Lung (tissue), 17 donors: ENCODE measurements at places on chromosomes 4 and X. TPM values are rescaled to one million over a fixed set of nuclear protein-coding genes. Genes with fewer than 3 reads are reported as not detected.

Gene ARHGAP36
- total RNA-seq: not detected

GRCh38 chrX:66863721-66864120 is 224.8 kb upstream of the EDA2R start:
- H3K4me1 ChIP-seq: no peaks in the 10 kb centered on the region
- H3K4me3 ChIP-seq: no peak overlapping the region
- no peak overlapping the region for H3K27ac ChIP-seq
- no peaks in the 10 kb centered on the region for H3K27me3 ChIP-seq
- no peaks in the 10 kb centered on the region for H3K36me3 ChIP-seq

Gene MAGEA4
- not detected for total RNA-seq

Gene USP17L21
- not detected for total RNA-seq

DNA sequence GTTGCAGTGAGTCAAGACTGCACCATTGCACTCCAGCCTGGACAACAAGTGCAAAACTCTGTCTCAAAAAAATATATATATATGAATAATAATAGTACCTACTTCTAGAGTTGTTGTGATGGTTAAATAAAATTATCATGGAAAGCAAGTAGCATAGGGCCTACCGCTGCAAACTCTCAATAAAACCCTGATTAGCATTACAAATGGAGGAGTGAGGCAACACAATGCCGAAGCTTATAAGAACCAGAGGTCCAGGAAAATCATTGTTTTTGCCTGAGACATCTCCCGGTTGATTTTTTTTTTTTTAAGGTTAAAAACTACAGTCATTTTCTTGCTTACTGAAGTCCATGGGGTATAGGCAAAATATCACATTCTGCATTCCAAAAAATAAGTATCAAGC is 185.0 kb upstream of the GALNT7 start:
- H3K4me1 ChIP-seq: no peaks in the 10 kb centered on the region
- H3K4me3 ChIP-seq: no peak overlapping the region
- H3K27me3 ChIP-seq: no peaks in the 10 kb centered on the region
- no peak for DNase-seq

GRCh38 chr4:100461807-100462605 is 55.8 kb downstream of the EMCN start:
- no peak overlapping the region for H3K27ac ChIP-seq
- H3K4me3 ChIP-seq: no peak overlapping the region
- H3K36me3 ChIP-seq: no peaks in the 10 kb centered on the region
- H3K27me3 ChIP-seq: no peaks in the 10 kb centered on the region
- H3K4me1 ChIP-seq: no peaks in the 10 kb centered on the region

Gene PRDM5
- 15.1 TPM for total RNA-seq

DNA sequence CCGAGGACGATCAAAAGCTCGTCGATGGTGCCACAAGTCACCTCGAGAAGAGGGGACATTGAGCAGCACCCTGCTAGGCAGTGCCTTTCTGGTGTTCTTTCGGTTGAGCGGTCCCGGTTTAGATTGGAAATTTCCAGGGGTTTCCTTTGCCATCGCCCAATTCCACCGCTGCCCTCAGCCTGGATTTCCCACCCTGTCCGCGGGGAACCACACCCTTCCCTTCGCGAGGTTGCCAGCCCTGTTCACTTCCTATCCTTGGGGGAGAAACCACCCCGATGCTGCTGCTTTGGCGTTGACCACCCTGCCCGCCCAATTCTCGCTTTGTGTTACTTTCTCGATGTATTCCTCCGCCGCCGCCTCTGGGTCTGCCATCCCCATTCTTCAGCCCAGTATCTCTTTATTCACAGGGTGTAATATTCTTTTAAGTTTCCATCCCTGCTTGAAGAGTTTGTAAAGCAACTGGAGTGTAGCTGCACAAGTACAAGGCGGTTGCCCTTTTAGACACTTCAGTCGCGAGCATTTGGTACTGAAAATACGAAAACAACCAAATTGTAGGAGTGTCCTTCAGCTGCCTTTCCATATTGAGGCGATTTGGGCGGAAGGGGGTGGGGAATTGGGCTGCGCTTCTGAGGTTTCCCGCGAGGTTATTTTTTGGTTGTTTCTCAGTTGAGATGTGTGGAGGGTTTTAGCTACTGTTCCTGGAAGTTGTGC is 1.1 kb downstream of the OGT start:
- H3K36me3 ChIP-seq: no peaks in the 10 kb centered on the region
- peak overlapping the region; percentile 70 for H3K4me3 ChIP-seq
- peak overlapping the region; percentile 92 for H3K27ac ChIP-seq
- H3K4me1 ChIP-seq: no peaks in the 10 kb centered on the region

DNA sequence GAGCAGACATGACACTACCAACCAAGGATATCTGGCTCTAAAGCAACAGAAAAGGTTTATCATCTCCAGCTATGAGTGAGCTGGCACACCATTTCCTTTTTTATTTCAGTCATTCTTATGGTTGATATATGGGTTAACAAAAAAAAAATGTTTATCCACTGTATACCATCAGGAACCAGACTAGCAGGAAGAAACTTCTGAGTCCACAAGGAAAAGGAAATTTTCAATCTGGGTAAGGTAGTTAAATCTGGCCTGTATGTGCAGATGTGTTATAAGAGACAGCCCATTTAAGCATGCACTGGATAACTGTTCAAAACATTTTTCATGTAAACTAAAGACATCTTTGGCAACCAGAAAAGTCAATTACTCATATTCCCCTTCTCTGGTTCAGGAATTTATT is 35.0 kb downstream of the AMMECR1 start:
- DNase-seq: no peak
- H3K27me3 ChIP-seq: peaks cover 9% of the 10 kb centered on the region
- H3K4me3 ChIP-seq: no peak overlapping the region
- H3K36me3 ChIP-seq: no peaks in the 10 kb centered on the region
- H3K4me1 ChIP-seq: no peaks in the 10 kb centered on the region
- no peak overlapping the region for H3K27ac ChIP-seq

DNA sequence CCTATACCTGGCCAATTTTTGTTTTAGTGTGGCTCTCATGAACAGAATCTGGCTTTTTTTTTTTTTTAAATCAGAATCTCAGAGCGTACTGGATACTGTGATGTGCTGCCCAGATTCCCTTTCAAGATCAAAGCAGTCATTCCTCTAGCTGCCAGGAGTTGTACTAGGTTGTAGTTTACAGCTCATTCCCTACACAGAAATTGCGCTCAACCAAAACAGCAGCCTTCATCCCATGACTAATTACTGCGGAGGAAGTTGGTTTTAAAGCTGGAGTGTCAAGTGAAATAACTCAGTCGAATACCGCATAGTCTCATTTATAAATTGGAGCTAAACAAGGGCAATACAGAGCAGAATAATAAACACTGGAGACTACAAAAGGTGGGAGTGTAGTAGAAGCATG is 12.2 kb upstream of the TMPRSS11B start:
- H3K27ac ChIP-seq: no peak overlapping the region
- no peaks in the 10 kb centered on the region for H3K27me3 ChIP-seq
- H3K4me1 ChIP-seq: no peaks in the 10 kb centered on the region
- H3K4me3 ChIP-seq: no peak overlapping the region
- DNase-seq: no peak

Gene RAB33A
- total RNA-seq: 0.67 TPM

DNA sequence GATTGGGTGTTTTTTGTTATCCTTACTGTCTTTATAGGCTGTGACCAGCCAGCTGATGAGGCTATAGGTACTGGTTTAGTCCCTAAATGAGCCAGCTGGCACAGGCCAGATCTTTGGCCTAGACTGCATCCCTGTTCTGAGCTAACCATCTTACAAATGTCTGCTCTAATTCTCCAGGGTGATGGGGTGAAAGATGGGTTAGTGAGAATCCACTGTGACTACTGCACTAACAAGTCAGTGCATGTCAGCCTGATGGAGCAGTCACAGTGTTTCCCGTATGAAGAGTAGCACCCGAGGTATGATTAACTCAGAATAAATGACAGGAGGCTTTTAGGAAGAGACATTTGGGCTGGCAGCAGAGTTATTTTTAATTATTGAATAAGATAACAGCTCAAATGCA is 181.0 kb downstream of the DCTD start:
- DNase-seq: no peak
- peaks cover 4% of the 10 kb centered on the region for H3K4me1 ChIP-seq
- no peak overlapping the region for H3K4me3 ChIP-seq
- no peaks in the 10 kb centered on the region for H3K27me3 ChIP-seq

GRCh38 chrX:126655061-126655460 is 102.4 kb upstream of the DCAF12L1 start:
- H3K4me3 ChIP-seq: no peak overlapping the region
- no peaks in the 10 kb centered on the region for H3K27me3 ChIP-seq
- H3K4me1 ChIP-seq: no peaks in the 10 kb centered on the region
- no peak overlapping the region for H3K27ac ChIP-seq

Gene GLRA3
- not detected for total RNA-seq

GRCh38 chr4:9849538-9849920 is 68.1 kb downstream of the DRD5 start:
- H3K27ac ChIP-seq: no peak overlapping the region
- no peaks in the 10 kb centered on the region for H3K4me1 ChIP-seq
- no peaks in the 10 kb centered on the region for H3K36me3 ChIP-seq
- H3K4me3 ChIP-seq: no peak overlapping the region
- H3K27me3 ChIP-seq: no peaks in the 10 kb centered on the region

- no peaks in the 10 kb centered on the region for H3K36me3 ChIP-seq
- no peaks in the 10 kb centered on the region for H3K4me1 ChIP-seq
- H3K27ac ChIP-seq: no peak overlapping the region
- peak; percentile 81 for DNase-seq
- H3K4me3 ChIP-seq: no peak overlapping the region
- H3K27me3 ChIP-seq: no peaks in the 10 kb centered on the region
Measured at GRCh38 chr4:165464813-165465381, 86.1 kb downstream of the CPE start.

Gene CFAP99
- total RNA-seq: 2.6 TPM

- no peaks in the 10 kb centered on the region for H3K36me3 ChIP-seq
- no peaks in the 10 kb centered on the region for H3K27me3 ChIP-seq
- no peaks in the 10 kb centered on the region for H3K4me1 ChIP-seq
- H3K27ac ChIP-seq: peak overlapping the region; percentile 83
- H3K4me3 ChIP-seq: no peak overlapping the region
- DNase-seq: no peak
Measured at GRCh38 chr4:104500442-104500841, 5.7 kb upstream of the CXXC4 start.

GRCh38 chr4:134691915-134692314 is 490.3 kb upstream of the PABPC4L start:
- H3K27me3 ChIP-seq: no peaks in the 10 kb centered on the region
- no peaks in the 10 kb centered on the region for H3K4me1 ChIP-seq
- no peak overlapping the region for H3K27ac ChIP-seq
- no peak for DNase-seq
- H3K4me3 ChIP-seq: no peak overlapping the region

- no peaks in the 10 kb centered on the region for H3K27me3 ChIP-seq
- H3K4me3 ChIP-seq: no peak overlapping the region
- H3K4me1 ChIP-seq: no peaks in the 10 kb centered on the region
Measured at GRCh38 chr4:121185960-121186359, 21.8 kb upstream of the TNIP3 start.

- H3K27ac ChIP-seq: no peak overlapping the region
- H3K4me3 ChIP-seq: no peak overlapping the region
- no peak for DNase-seq
- no peaks in the 10 kb centered on the region for H3K27me3 ChIP-seq
- H3K4me1 ChIP-seq: no peaks in the 10 kb centered on the region
Measured at GRCh38 chr4:147717878-147718277, 14.0 kb upstream of the ARHGAP10 start.

DNA sequence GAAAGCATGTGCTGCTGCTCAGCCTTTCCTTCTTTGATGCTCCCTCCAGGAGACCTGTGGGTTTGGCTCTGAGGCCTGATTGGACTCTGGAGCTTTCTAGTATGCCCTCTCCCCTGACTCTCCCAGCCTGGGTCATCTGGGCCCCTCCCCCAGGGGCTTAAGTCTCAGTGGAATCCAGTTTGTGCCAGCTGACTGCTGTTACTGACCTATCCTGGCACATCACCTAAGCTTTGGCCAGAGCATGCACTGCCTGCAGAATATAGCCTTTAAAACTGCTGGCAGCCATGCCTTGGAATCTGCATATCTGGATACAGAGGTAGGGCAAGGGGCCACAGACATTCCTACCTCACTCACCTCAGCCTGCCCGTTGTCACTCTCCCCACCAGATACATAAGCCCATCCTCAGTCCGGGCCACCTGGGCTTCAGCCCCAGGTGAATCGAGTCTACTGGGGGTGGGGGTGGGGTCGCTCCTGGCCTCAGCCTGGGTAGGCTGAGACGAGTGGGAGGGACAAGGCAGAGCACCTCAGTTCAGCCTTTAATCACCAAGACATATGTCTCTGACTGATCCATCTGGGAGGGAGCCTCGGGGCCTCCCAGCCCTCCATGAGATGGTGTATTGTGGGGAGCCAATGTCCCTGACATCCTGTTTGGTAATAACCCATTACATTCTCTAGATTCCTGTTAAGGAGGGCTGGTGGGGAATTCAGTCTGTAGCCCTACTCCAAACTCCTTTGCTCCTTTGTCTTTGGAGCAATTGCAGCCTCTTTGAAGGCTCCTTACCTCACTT is 61.2 kb downstream of the STARD8 start:
- no peak for DNase-seq
- no peak overlapping the region for H3K4me3 ChIP-seq
- H3K27me3 ChIP-seq: no peaks in the 10 kb centered on the region
- H3K27ac ChIP-seq: no peak overlapping the region
- no peaks in the 10 kb centered on the region for H3K4me1 ChIP-seq

GRCh38 chr4:74111990-74112389 is 13.0 kb upstream of the CXCL2 start:
- no peaks in the 10 kb centered on the region for H3K4me1 ChIP-seq
- no peaks in the 10 kb centered on the region for H3K36me3 ChIP-seq
- peak; percentile 32 for DNase-seq
- H3K27me3 ChIP-seq: no peaks in the 10 kb centered on the region
- H3K27ac ChIP-seq: peak overlapping the region; percentile 57

Gene MAP7D2
- 0.64 TPM for total RNA-seq
